ENCODE measurements at places on chromosomes 3 and 15.

- no peak for DNase-seq
These were observed at the start of gene ZIC1 for GRCh38 chr3:147409143-147410115. ZIC1 (plus strand) TSS chr3:147409365; CDS start chr3:147410113, 748 bp downstream.

- DNase-seq = no peak
These were observed 4.7 kb downstream of the LRRC15 start for GRCh38 chr3:194364652-194365434.

DNA sequence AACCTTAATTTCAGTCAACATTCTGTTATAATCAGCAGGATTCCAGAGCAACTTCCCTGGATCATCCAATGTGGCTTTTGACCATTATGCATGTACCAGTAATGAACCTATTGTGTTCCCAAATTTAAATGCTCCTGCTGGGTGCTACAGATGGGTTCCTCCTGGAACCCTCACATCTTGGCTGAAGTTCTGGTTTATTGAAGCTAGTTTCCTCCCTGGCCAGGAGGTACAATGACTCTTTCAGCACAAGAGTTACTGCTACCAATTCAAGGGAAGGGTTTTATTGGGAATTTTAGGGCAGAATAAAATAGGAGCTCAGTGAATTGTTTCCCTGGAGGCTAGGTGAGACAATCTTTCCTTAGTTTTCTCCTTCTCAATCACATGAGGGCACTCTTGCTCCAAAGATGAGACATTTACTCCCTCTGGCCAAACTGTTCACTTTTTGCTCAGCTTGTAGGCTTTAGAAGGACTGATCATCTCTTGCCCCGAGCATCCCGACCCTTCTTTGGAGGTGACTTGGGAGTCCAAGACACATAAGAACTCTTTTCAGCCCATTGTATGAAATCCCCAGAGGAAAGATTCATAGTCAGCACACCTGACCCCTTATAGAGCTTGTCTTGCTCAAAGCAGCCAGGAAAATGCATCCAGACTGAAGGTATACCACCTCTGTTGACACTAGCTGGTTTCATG lies 8.8 kb upstream of the NPHP3 start:
- DNase-seq = peak; percentile 2

DNA sequence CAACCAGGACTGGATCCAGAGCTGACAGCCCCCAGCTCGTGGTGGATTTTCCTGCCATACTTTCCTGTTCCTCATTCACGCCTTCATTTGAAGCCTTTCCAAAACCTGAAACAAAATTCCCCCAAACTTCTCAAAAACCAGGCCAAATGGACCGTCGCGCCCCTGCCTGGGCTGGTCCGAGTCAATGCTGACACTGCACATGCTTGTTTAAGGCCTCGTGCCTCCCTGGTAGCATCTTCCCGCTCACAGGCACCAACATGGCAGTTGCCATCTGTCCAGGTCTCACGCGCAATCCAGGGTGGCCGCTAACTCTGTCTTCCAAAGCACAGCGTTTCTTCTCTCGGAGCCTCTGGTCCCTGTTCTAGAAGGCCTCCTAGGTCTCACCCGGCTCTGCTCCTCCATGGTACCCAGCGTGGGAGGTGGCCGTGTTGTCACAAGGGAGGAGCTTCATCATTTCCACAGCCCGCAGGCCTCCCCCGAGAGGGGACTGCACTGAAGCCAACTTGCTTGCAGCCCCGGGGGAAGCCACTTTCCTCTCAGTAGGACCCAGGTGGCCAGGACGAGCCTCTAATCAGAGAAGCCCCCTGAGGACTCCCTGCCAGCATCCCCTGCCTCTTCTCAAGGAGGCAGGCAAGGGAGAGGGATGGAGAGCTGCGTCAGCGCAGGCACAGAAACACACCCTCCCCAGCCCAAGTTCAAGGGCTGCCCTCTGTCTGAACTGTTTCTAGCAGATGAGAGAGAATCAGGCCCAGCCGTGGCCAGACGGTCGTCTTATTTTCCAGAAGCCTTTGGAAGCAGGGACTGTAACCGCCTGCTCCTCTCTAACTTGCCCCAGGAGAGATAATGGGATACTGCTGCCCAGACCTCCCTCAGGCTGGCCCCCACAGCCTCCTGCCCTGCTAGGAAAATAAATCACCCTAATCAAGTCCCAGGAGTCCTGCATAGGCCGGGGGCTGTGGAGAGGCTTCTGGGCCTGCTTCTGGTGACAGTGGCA lies 152.8 kb upstream of the TLE3 start:
- no peak for DNase-seq

- peak; percentile 63 for DNase-seq
These were observed 46.3 kb downstream of the GABRG3 start for GRCh38 chr15:27017168-27017809.

- no peak for DNase-seq
These were observed 128.4 kb downstream of the XXYLT1 start for GRCh38 chr3:195142519-195142918.

- DNase-seq = no peak
These were observed 23.0 kb downstream of the NMNAT3 start for GRCh38 chr3:139654637-139655365.

DNA sequence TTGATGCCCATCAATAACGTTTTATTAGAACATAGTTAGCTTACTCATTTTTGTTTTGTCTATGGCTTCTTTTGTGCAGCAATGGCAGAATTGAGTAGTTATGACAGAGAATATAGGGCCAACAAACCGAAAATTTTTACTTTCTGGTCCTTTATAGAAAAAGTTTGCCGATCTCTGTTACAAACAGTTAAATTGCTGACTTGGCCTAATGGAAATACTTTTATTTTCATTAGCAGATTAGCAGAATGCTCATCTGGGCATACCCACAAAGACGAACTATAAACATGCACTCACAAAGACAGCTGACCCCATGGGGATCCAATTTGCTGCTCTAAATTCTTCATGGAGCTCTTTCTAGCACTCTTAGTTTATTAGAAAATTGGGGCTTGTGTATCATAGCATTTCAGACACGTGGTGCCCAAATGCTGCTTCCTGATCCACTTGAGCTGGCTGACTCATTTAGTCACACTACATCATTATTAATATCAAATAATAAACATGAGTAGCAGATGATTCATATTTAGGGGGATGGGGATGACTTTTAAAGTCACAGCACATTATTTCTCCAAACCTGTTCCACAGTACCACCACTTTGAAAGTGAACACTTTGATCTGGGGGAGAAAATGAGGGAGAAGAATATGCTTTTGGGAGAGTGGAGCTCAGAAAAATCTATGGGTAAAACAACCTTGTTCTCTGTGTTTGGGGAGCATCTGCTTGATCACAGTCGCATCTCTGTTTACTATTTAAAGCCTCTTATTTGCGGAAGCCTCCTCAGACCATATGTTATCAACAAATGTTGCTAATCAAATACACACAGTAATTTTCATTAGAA lies 228.1 kb upstream of the FEZF2 start:
- DNase-seq = no peak

GRCh38 chr15:54119051-54119450 lies 140.8 kb downstream of the UNC13C start:
- peak; percentile 38 for DNase-seq

DNA sequence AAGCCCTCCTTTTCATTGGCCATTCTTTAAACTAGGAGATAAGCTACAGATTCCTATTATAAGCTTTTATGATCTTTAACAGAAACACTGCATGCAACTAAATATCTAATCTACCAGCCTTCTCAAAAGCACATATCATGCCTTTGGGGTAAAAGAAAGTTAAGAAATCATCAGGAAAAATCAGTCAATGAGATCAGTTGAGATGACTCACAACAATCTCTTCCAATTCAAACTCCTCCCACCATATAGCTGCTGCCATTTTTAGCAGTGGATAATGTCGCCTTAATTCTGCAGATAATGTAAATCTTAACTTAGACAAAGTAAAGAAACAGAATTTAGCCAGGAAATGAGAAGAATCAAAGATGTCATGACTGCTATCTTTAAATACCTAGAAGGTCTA lies 135.2 kb upstream of the BCL6 start:
- DNase-seq = no peak

GRCh38 chr3:51190199-51190598 lies 194.9 kb upstream of the MANF start:
- no peak for DNase-seq

- DNase-seq = no peak
These were observed 78.8 kb downstream of the WNT5A start for GRCh38 chr3:55408193-55408826.

GRCh38 chr3:13198264-13198879 lies 125.1 kb upstream of the IQSEC1 start:
- no peak for DNase-seq

GRCh38 chr3:168581771-168582225 lies 486.1 kb upstream of the GOLIM4 start:
- DNase-seq = no peak

- peak; percentile 16 for DNase-seq
These were observed 277.4 kb upstream of the NR2E3 start for GRCh38 chr15:71532994-71533393.

DNA sequence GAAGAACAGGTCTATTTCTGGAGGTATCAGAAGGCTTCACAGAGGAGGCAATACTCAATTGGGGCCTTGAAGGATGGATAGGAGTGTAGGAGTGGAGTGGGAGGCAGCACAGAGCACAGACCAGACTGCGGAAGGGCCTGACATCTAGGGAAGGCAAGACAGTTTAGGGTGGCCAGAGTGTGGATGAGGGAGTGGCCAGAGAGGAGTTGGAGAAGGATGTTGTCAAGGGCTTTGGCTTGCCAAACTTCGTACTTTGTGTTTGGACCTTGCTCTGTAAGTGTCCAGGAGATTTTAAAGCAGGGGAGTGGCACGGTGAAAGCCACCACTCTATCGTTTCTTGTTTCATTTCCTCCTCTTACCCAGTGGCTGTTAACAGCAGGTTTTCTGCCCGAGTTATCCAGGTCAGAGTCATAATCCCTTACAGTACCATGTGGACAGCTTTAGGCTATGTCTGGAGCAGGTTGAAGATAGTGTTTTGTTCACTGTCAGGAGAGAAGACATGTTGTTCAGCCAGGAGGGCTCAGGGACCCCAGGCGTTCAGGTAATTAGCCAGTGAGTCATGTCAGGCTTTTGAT lies 12.3 kb downstream of the SMAD3 start:
- peak; percentile 72 for DNase-seq

- DNase-seq = peak; percentile 79
These were observed 23.4 kb downstream of the PXK start for GRCh38 chr3:58356054-58356453.

DNA sequence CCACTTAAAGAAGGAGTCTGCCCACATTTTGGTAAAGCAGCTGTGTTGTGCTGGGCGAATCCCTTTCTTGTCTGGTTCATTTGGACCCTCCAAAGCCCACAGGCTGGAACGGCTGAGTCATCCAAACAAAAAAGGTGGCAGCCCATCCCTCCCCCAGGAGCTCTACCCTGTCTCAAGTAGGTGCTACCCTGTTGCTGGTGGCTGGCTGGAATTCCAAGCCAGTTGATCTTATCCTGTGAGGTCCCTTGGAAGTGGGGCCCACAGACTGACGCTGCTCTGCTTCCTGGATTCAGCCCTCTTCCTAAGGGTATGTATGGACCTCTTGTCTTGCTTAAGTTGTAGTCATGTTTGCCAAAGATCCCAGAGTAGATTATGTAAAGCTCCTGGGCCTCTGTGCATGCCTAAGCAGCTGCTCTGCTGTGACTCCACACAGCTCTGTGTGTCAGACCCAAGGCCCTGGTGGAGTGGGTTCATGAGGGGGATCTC lies 44.5 kb downstream of the CCR1 start:
- no peak for DNase-seq

GRCh38 chr3:66363148-66363547 lies 137.7 kb downstream of the LRIG1 start:
- DNase-seq = no peak

GRCh38 chr15:79820820-79821219 lies 76.0 kb downstream of the MTHFS start:
- DNase-seq = no peak

DNA sequence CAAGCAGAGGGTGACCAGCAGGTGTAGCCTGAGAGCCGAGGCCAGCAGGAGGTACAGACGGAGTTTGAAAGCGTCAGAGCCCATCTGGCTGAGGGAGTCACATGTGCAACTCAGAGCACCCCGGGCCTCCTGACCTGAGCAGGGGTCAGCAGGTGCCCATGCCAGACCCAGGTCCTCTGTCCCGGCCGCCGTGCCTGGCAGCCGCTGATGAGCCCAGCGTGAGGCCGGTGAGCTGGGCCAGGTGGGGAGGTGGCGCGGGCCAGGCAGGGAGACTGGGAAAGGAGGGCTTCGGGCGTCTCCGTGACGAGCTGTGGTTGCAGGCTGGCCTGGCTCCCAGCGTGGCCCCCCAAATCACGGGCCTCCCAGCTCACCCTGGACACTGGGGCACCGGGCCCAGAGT lies 130.9 kb downstream of the CHSY1 start:
- DNase-seq = no peak

GRCh38 chr3:59321881-59322540 lies 272.2 kb upstream of the CFAP20DC start:
- no peak for DNase-seq

GRCh38 chr15:48710952-48711495 lies 65.5 kb upstream of the FBN1 start:
- peak; percentile 61 for DNase-seq

DNA sequence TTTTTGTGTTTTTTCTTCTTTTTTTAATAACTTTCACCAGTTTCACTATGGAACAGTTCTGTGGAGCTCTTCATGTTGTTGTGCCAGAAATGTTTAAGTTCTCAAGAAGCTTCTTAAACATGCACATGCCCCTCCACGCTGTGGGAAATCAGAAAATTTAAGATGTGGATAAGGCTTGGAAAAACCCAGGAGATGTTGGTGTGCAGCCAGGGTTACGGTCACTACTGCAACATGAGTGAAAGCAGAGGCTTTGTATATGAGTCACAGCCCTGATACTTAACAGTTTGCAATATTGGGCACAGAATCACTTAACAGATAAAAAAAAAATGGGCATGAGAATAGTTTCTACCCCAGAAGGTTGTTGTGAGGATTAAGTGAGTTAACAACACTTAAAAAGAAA lies 399.9 kb downstream of the LRTM1 start:
- no peak for DNase-seq

DNA sequence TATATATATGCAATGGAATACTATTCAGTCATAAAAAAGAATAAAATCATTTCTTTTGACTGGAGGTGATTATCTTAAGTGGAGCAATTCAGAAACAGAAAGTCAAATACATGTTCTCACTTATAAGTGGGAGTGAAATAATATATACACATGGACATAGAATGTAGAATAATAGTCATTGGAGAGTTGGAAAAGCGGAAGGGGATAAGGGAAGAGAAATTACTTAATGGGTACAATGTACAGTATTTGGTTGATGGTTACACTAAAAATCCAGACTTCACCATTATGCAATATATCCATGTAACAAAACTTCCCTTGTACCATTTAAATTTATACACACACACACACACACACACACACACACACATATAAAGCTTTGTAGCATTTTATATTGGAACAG lies 84.3 kb downstream of the RAP2B start:
- no peak for DNase-seq

DNA sequence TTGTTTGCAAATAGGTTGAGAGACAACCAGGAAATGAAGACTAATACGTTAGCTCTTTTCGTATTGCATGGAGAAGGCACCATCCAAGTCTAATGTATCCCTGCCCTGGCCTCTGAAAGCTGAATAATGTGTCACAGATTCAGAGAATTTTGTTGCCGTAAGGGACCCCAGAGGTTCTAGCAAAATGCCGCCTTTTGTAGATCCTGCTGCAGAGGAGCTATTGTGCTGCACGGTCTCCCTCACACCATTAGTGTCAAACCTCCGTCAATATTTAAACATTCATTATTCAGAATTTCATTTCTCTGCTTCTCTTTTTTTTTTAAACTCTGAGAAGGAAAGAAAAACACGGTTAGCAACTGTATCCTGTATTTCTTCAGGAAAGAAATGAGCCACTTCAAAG lies 238.7 kb downstream of the EPHB1 start:
- DNase-seq = no peak

Data from MV-4-11 (cell line).